ENCODE measurements at places on chromosomes 1 and 21.
A peak's percentile ranks its signal among the peaks of the same experiment; 100 is the strongest.

DNA sequence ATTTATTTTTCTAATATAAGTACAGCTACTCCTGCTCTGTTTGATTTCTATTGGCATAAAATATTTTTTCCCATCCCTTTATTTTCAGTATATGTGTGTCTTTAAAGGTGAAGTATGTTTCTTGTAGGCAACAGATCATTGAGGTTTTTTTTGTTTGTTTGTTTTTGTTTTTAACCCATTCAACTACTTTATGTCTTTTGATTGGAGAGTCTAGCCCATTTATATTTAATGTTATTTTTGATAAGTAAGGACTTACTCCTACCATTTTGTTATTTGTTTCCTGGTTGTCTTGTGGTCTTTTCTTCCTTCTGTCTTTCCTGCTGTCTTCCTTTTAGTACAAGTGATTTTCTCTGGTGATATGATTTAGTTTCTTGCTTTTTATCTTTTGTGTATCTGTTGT is 285.1 kb upstream of the PROX1 start:
- DNase-seq: no peak

DNA sequence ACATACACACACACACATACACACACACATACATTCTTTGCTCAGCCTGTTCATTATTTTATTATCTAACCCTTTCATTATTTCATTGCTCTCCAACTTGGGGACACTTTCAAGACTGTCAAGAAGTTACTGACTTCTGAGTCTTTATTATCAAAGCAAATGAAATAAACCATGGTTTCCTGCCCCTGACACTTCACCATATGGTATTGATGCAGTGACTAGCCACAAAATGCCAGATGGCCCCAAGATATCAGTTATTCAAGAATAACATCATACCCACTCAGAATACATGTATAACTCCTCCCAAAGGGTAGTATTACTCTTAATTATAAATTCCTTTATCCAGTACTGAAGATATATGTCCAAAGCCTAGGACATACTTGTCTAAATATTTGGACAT is 197.3 kb downstream of the MRPL39 start:
- no peak for DNase-seq

DNA sequence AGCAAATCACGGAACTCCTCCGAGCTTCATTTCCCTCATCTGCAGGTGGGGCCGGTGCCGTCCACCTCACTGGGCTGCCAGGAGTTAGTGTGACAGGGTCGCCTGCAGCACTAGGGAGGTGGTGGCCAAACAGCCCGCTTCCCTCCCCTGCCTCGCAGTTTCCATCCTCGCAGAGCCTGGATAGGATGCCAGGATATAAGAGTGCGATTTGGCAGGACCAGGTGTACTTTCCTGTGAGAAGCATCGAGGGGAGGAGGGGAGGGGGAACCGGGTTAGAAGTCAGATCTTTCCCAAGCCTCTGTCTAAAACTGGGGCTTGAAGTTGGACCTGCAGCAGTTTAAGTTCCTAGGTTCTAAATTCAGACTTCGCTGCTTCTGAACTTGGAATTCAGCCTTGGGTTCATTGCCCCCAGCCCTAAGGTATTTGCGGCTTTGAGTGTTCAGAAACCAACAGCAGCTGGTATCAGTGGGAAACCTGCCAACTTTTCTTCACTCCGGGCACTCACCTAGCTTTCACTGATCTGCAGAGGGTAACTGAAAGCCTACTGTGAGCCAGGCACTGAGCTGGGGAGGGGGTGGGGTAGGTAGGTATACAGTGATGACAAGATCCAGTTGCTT is 1.7 kb upstream of the JUN start:
- peak; percentile 12 for DNase-seq

- no peak for DNase-seq
Observed at GRCh38 chr1:174623324-174624035, 175.7 kb downstream of the GPR52 start.

DNA sequence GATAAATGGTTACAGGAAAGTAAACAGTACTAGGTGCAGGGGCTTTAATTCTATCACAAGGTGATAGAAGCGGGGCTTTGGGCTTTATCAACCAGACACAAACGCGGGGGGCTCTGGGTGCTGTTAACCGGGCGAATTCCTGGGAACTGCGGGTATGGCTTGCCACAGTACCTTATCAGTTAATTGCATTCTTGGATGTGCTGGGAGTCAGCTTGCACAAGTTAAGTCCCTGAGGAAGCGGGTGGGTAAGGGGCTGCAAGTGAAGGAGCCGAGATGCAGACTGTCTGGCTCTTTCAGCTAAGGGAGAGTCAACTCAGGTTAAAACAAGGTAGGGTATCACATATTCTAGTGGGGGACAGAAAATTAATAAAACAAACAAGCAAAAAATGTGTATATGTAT is 661 bp downstream of the GBP4 start:
- DNase-seq: no peak

GRCh38 chr1:154730986-154731489 is 123.1 kb upstream of the ADAR start:
- DNase-seq: no peak

DNA sequence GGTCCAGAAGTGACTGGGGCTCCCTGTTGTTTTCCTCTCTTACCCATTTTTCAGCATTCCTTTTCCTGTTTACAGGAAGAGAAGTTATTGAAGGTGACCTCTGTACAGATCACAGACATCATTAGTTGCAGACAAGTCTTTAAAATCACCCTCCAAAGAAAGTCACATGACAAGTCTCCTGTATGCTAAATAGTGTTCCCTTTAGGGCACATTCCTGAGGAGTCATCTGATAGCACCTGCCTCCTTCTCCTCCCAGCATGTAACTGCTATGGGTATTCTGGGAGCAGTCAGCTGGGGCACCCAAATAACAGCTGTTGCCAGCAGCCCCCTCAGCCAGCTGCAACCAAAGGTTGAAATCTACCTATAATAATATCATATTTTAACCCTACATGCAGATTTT is 200.6 kb downstream of the PTGER3 start:
- no peak for DNase-seq

- no peak for DNase-seq
Observed at GRCh38 chr1:212040629-212041412, 5.3 kb downstream of the DTL start.

DNA sequence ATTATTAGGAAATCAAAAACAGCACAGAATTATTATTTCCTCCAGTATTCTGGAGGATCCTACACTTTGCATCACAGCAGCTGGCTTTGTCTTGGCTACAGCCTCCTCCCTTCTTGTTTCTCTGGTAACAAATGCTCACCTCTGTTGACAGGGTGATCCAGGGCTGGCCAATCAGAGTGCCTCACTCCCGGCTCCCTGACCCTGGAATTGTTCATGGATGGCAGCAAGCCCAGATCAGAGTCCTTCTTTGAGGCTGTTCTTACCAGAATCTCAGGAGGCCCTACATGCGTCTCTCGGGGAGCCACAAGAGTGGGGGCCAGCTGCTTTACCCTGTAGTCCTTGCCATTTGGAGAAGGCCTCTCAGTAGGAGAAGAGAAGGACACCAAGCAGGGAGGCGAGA is 48.4 kb upstream of the IGSF5 start:
- DNase-seq: no peak

DNA sequence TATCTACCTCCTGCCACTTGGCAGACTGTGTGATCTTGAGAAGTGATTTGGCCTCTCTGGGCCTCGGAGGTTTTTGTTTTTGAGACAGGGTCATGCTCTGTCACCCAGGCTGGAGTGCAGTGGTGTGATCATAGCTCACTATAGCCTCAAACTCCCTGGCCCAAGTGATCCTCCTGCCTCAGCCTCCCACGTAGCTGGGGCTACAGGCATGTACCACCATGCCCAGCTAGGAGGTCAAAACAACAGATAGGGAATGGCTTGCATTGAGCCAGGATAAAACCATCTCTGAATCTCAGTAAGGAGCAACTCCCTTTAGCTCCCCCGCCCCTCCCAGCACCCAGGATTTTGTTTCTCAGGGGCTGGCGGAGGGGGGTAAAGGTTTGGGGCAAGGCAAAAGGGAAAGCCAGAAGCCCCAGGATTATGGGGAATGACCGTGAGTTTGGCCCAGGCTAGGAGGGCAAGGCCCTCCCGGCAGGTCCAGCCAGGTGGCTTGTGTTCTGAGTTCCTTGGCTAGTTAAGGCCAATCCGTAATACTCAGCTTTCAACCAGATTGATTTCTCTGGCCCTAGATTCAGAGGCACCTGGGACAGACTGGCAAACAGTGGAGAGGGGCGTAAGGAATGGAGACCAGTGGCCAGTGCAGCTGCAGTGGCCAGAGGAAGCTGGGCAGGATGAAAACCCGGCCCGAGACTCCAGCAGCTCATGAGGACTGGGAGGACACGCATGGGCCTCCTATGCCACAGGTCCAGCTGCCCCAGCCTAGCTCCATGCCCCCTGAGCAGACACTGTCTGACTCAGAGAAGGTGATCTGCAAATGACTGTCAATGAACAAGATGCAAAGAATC is 130.1 kb downstream of the DMRTB1 start:
- DNase-seq: no peak

DNA sequence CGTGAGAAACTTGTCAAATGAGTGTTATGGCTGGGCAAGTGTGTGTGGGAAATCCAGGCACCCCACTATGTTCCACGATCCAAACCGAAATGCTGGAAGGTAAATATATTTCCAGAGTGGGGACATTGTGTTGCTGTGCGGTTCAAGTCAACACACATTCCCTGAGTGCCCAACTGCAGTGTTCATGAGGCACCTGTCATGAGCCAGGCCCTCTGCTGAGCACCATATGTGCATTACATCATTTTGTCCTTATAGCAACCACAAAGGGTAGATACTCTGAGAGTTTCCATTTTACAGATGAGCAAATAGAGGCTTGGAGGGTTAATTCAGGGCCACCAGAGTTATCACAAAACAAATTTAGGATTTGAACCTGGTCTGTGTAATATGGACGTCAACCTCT is 59.9 kb upstream of the SOD1 start:
- no peak for DNase-seq

DNA sequence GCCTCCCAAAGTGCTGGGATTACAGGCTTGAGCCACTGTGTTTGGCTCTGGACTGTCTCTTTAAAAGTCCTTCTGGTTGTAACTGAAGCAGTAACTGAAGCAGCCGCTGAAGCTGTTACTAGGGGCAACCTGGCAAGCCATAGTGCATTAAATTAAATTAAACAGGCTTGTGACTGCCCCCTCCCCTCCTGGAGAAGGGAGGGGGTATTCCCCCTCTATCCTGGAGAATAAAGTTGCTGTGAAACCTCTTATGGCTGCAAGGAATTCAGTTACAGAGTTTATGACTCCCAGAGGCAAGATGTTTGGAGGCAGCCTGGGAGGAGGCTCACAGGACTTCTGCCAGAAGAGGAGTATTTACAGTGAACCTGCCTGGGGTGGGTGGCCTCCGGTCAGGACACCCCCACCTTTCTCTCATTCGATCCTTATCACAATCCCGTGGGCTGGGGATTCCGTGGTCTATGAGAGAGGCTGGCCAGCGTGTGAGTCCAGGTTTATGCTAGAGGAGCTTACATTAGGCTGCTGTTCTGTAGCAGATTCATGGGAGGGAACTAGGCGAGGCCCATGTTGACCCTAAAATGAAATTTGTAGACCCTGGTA is 8.3 kb downstream of the TTC22 start:
- DNase-seq: no peak

- no peak for DNase-seq
Observed at GRCh38 chr1:236904892-236905741, 99.1 kb downstream of the MT1HL1 start.

- DNase-seq: no peak
Observed at GRCh38 chr1:94083681-94084080, 37.3 kb downstream of the ABCA4 start.

GRCh38 chr1:34276606-34277005 is 99.9 kb downstream of the C1orf94 start:
- DNase-seq: no peak

DNA sequence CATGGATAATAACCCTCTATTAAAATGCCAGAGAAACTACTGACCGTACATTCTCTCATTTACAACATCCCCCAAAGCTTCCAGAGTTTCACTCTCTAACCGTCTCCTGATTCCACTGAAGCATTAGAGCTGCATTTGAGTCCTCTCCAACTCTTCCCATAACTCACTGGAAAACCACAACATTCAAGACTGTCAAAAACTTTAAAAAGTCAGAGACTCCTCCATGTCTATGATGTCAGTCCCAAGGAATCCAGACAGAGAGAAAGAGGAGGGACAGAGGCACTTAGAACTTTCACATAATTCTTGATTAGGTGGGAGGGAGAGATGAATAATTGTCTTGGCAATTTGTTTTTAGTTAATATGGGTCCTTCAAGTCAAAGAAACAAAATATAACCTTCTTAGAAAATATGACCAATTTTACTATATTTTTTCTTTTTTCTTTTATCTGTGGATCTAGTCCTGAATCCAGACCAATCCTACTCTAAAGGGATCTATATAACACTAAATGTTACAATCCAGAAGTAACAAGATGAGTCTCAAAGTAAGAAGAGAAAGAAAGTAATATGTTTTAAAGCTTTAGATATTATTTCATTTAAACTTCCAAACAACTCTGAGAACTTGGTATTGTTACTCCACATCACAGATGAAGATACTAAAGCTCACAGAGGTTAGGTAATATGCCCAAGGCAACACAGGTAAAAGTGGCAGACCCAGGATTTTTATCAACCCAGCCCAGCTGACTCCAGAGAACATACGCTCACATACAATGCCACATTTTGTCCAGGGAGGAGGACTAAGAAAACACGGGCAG is 23.8 kb downstream of the OTUD7B start:
- DNase-seq: no peak

GRCh38 chr21:25422610-25423608 is 184.4 kb downstream of the MRPL39 start:
- DNase-seq: no peak

DNA sequence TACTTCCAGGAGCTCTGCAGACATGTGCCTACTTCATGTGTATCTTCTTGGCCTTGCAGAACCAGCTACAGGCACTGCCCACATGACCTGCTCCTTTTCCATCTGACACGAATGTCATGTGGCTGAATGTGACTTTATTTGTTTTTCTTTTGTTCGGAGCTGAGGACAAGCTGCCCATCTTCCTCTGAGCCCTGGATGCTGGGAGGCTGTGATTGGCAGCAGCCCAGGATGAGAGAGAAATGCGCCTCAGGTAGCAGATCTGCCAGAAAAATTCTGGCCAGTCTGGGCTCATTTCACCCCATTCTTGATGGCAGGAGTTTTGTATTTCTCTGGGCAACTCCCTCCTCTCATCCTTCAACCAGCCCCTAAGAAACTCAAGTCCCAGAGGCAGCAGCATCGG is 372.0 kb downstream of the RPS6KC1 start:
- DNase-seq: no peak

DNA sequence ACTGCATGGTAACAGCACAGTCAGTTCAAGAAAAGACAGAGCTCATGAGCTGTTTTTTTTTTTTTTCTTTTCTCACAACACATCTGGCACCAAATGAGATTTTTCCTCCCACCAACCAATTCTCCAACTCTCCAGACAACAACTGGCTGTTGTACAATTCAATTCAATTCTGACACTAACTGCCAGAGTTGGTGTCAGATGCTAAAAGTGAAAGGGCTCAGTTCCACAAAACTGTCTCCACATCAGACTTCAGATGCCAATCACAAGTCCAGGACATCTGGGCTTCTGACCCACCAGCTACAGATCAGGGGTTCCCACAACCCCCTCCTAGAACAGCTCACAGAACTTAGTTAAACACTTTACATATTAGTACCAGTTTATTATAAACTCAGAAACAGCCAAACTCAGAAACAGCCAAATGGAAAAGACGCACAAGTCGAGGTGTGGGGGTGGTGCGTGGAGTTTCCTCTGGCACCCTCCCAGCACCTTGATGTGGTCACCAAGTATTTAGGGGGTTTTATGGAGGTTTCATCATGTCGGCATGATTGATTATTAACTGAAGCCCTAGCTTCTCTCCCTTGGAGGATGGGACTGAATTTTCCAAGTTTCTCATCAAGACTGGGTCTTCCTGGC is 39.2 kb upstream of the LRRC8D start:
- no peak for DNase-seq

Data from neural crest cell (in vitro differentiated cells).